ENCODE measurements at places on chromosomes 7 and 10.

DNA sequence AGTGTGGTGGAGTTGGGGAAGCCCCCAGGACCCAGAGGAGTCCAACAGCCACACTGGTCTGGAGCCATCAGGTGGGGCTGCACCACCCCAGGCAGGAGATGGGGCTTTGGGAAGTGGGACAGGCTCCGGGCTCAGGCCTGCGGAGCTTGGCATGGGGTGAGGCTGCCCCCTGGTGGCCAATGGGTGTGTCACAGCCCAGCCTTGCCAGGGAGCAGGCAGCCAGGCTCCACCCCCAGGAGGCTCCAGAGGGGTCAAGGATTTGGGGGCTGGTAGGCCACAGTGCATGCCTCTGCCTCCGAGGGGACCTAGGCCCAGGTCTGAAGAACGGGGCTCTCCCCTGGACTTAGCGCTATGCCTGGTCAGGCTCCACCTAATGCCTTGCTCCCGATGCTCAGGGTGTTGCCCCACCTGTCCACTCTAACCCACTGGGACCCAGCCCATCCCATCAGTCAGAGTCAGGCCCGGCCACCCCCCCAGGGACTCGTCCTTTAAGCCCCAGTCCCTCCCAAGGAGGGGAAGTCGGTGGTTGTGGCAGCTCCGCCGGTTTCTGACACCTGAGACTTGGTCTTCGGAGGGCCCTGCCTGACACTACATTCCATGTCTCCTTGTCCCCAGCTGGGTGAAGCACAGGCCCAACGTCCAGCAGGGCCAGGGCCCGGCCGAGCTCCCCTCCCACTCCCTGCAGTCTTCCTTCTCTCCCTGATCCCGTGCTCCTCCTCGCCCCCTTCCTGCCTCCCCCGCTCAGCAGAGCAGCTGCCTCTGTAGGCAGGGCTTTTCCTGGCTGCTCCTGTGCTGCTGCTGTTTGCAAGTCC is 11.3 kb upstream of the SAMD8 start:
- DNase-seq: peak; percentile 46

DNA sequence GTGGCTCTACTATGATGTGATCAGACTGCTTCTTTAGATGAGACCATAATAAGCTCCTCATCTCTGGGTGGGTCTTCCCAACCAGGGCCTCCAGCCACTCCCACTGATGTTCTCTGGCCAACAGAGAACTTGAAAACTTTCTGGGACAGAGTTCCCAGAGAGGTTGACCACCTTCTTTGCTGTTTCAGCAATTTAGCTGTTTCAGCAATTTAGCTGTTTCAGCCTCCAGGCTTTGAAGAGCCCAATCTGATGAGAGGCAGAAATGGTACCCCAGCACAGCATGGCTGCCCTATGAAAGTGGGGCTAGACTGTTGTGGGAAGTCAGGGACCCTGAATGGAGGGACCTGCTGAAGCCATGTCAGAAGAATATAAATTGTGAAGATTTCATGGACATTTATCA is 49.0 kb downstream of the ZNF92 start:
- DNase-seq: no peak

DNA sequence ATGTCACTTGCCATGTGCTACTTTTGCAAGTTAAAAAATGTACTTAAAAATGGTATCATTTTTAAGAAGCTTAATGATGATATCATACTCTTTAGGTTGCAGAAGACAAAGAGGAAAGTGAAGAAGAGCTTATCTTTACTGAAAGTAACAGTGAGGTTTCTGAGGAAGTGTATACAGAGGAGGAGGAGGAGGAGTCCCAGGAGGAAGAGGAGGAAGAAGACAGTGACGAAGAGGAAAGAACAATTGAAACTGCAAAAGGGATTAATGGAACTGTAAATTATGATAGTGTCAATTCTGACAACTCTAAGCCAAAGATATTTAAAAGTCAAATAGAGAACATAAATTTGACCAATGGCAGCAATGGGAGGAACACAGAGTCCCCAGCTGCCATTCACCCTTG is 6.1 kb downstream of the LMOD2 start:
- DNase-seq: no peak

DNA sequence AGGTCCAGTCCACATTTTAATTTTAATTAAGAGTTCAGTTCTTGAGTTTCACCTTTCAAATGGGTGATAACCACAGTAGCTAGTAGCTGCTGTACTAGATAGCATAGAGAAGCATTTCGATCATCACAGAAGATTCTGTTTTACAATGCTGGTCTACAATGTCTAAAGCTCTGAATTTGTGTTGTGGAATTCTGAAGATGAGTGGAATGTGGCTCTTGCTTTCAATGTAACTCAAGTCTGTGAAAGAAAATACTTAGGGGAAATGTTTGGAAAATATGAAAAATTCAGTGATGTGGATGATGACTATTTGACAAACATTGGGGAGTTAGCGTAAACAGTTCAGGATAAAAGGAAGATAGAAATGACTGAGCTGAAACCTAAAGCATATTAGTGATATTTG is 139.4 kb downstream of the GNAT3 start:
- DNase-seq: no peak

DNA sequence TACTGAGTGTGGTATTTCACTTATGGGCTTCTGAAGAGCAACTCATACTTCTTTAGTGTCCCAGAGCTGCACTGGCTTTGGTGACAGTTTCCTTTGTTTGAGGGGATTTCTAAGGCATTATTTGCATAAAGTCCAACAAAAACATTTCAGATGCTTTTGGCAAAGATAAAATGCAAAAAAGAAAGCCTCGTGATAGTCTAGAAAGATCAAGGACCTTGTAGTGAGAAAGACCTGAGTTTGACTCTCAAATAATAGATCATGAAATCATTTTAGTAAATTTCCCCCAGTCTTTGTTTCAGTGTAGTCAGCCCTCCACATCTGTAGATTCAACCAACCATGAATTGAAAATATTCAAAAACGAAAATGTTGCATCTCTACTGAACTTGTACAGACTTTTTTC is 107.4 kb downstream of the EEPD1 start:
- no peak for DNase-seq

GRCh38 chr10:131621784-131622624 is 278.8 kb upstream of the PPP2R2D start:
- DNase-seq: no peak

DNA sequence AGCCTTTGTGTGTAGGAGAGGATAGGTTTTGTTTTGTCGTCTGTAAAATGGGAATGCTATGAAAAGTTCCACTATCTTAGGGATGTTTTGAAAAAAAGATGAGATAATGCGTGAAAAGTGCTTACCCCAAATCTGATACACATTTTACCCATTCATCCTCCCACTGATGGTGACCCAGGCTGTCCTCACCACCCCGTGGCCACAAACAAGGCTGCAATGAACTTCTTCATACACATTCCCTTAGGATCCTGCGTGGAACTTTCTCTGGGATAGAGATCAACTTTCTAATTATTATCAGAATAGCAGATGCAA is 399 bp upstream of the OGDHL start:
- no peak for DNase-seq

- no peak for DNase-seq
Observed at GRCh38 chr7:51299391-51300133, 17.0 kb downstream of the COBL start.

DNA sequence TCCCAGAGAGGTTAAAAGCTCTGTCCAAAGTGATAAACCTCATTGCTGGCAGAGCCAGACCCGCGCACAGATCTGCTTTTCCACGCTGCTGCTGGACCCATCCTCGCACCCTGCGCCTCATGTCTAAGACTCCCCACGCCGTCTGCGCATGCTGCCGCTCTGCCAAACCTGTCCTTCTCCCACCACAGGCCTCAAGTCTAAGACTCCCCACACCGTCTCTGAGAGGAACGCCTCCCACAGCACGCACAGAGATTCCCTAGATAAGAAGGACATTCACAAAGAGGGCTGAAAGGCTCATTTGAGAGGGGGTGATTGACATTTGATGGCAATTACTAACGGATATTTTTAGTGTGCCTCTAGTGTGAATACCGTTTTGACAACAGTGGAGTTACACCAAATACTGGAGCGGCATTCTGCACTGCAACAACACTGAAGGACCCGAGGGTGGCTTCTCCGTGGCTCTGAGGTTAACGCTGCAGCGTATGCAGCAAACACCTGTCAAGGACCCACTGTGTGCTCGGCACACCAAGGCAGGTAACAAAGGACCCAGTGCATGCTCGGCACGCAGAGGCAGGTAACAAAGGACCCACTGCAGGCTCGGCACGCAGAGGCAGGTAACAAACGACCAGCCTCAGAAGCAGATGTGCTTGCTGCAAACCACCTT is 231.4 kb downstream of the DNAJB6 start:
- DNase-seq: no peak

- DNase-seq: no peak
Observed at GRCh38 chr7:50069613-50070012, 23.4 kb downstream of the ZPBP start.

- no peak for DNase-seq
Observed at GRCh38 chr7:945147-945555, 9.3 kb downstream of the ADAP1 start.

GRCh38 chr7:67371429-67372305 is 375.0 kb downstream of the TYW1 start:
- DNase-seq: peak; percentile 17

- no peak for DNase-seq
Observed at GRCh38 chr10:132671228-132672154, 114.5 kb downstream of the NKX6-2 start.
